ENCODE measurements at places on chromosomes 3 and 15. TPM values are rescaled to one million over a fixed set of nuclear protein-coding genes. Genes with fewer than 3 reads are reported as not detected.

SNTN gene
- not detected for total RNA-seq

FAM81A gene
- total RNA-seq: 1.2 TPM

PP2D1 gene
- total RNA-seq: not detected

CD86 gene
- not detected for total RNA-seq

COPS2 gene
- total RNA-seq: 79.3 TPM

FAM174B gene
- 30.2 TPM for total RNA-seq

DGKG gene
- not detected for total RNA-seq

RTP4 gene
- total RNA-seq: 0.22 TPM

GP5 gene
- total RNA-seq: not detected

ITIH1 gene
- total RNA-seq: not detected

CYP1A2 gene
- not detected for total RNA-seq

FBXL2 gene
- 26.9 TPM for total RNA-seq

BBS4 gene
- 7.5 TPM for total RNA-seq

SOX14 gene
- not detected for total RNA-seq

KNG1 gene
- not detected for total RNA-seq

XCR1 gene
- total RNA-seq: not detected

SAMD7 gene
- not detected for total RNA-seq

ST8SIA2 gene
- 0.35 TPM for total RNA-seq

HHATL gene
- total RNA-seq: not detected

CADPS gene
- not detected for total RNA-seq

P2RY13 gene
- not detected for total RNA-seq

AHSG gene
- not detected for total RNA-seq

PAQR9 gene
- not detected for total RNA-seq

TRMT10C gene
- total RNA-seq: 29.6 TPM

STRIT1 gene
- not detected for total RNA-seq

SELENOS gene
- 70.4 TPM for total RNA-seq

GCNT3 gene
- total RNA-seq: not detected

PLIN1 gene
- 0.12 TPM for total RNA-seq

TM4SF4 gene
- total RNA-seq: not detected

MYH15 gene
- 0.14 TPM for total RNA-seq

NME9 gene
- not detected for total RNA-seq

ATP13A5 gene
- not detected for total RNA-seq

GPR176 gene
- total RNA-seq: 39.8 TPM

A4GNT gene
- not detected for total RNA-seq

OR5K2 gene
- total RNA-seq: not detected

PLOD2 gene
- 228 TPM for total RNA-seq

MAGEL2 gene
- total RNA-seq: not detected

TP53BP1 gene
- 60.2 TPM for total RNA-seq

TM4SF1 gene
- 559 TPM for total RNA-seq

STXBP5L gene
- total RNA-seq: not detected

CA12 gene
- total RNA-seq: 1.8 TPM

CPA3 gene
- total RNA-seq: 1.7 TPM

RNU5B-1 gene
- total RNA-seq: not detected

DISP2 gene
- total RNA-seq: 1.2 TPM

DLL4 gene
- total RNA-seq: 75.8 TPM

Data from endothelial cell of umbilical vein (primary cell).